ENCODE measurements at places on chromosomes 11 and 22. TPM values are rescaled to one million over a fixed set of nuclear protein-coding genes. Genes with fewer than 3 reads are reported as not detected.

The ABTB2 gene
- 0.93 TPM for total RNA-seq

The SCGB1A1 gene
- 3.2 TPM for total RNA-seq

The VPREB1 gene
- total RNA-seq: not detected

The CHADL gene
- 2.3 TPM for total RNA-seq

The GGT5 gene
- 0.63 TPM for total RNA-seq

The WEE1 gene
- total RNA-seq: 4.5 TPM

The RAB36 gene
- 1.8 TPM for total RNA-seq
